NCI-H1930 (cell line): ENCODE measurements at places on chromosomes 2 and 18.

DNA sequence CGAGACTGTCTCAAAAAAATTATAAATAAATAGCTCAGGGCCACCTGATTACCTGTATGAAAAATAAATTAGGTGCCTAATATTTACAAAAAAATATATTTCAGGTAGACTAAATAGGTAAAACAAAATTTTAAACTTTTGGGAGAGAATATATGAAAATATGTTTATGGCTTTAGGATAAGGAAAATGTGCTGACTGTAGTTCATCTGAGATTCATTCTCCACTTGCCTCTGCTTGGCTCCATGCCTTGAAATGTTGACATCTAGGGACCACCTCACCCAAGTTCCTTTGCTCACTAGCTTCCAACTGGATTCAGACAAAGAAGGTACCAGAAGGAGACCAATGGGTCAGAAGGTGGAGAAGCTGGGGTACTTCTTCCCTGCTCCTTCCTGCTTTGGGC lies 9.7 kb upstream of the SERTAD2 start:
- DNase-seq: no peak

DNA sequence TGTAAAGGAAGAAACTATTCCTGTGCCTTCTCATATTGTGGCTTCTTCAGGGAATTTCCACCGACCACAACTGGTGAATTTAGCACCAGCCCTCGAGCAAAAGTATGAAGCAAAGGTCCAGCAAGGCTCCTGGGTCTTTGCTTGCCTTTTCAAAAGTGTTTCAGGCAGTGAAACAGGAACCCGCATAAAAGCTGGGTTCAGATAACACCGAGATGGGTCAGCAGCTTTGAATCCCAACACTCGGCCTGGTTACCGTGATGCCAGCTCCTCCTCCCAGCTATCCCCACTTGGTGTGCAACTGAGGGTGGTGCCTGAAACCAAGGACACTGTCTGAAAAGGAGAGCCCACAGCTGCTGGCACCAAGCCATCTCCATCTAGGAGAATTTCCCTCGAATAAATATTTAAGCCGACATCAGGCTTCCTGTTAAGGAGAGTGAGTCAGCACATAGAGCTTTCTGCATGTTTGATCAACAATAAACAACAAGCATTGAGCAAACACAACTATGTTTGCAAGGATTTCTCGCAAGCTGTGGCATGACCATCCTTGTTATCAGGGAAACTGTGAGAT lies 69.5 kb downstream of the ANTXR1 start:
- DNase-seq: no peak

DNA sequence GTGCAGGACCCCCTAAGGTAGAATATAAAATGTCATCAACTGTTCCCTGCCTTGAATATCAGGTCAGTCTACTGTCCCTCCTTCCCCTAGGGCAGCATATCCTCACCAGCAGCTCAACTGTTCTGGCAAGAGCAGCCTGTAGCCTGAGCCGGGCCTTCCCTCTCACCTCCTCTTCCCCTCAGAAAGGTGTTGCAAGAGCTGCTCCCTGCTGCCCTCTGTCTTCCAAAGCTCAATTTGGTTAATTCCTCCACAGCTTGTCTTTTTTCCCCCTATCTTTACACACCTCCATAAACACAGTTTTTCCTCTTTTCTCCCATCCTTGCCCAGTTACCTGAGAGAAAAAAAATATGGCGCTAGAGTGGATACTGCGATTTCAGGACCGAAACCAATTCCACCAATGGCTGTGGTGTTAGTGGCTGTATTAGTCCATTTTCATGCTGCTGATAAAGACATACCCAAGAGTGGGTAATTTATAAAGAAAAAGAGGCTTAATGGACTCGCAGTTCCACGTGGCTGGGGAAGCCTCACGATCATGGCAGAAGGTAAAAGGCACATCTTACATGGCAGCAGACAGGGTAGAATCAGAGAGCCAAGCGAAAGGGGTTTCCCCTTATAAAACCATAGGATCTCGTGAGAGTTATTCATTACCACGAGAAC lies 184.7 kb downstream of the MREG start:
- DNase-seq: no peak

- no peak for DNase-seq
Measured at GRCh38 chr2:121699421-121700333, 37.0 kb downstream of the NIFK start.

DNA sequence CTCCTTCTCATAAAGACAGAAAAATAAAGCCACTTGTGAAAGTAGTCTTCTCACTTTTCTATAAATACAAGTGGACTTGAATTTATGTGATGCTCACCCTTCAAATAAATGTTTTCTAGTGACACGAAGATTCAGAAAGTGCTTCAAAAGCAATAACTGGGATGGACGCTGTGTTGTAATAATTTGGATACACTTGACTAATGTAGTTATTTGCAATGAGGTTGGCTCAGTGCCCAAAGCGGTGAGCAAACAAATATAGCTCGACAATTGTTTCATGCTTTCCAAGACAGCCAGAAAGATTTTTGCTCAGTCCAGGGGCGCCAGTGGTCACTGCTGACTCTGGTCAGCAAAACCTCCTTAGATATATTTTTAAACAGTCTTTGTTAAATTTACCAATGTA lies 278.6 kb upstream of the KLHL14 start:
- DNase-seq: peak; percentile 76

GRCh38 chr2:161974461-161974860 lies 99.6 kb downstream of the DPP4 start:
- no peak for DNase-seq

- DNase-seq: no peak
Measured at GRCh38 chr18:64714086-64714485, 565.2 kb upstream of the LINC00305 start.

- no peak for DNase-seq
Measured at GRCh38 chr2:46663614-46664013, 184.2 kb downstream of the TMEM247 start.

GRCh38 chr2:175880-176820 lies 87.7 kb downstream of the SH3YL1 start:
- no peak for DNase-seq

GRCh38 chr2:187918996-187919821 lies 365.0 kb upstream of the TFPI start:
- no peak for DNase-seq

GRCh38 chr18:74897971-74898657 lies 300.4 kb downstream of the ZNF407 start:
- DNase-seq: no peak

- no peak for DNase-seq
Measured at GRCh38 chr18:59501920-59502273, 142.8 kb upstream of the LMAN1 start.

GRCh38 chr2:96668771-96669170 lies 26.2 kb downstream of the FER1L5 start:
- no peak for DNase-seq

GRCh38 chr2:31987454-31988220 lies 23.2 kb downstream of the MEMO1 start:
- no peak for DNase-seq

DNA sequence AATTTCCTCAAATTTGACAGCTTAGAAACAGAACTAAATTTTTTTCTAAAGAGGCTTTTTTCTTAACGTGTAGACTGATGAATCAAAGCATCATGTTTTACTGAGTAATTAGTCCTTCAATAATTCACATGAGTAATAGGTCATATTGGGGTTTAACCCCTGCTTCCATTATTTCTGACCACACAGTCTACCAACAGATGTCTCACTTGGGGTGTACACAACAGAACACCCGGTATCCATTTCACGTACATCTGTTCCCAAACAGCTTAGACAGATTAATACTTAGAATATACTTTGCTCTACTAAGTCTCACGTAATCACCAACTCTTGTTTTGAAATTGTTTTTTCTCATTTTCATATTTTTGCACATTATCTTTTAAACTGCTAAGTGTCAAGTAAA lies 14.8 kb downstream of the CERKL start:
- DNase-seq: no peak

GRCh38 chr2:2706306-2706705 lies 375.2 kb upstream of the MYT1L start:
- no peak for DNase-seq

GRCh38 chr2:158403237-158403636 lies 53.3 kb downstream of the CCDC148 start:
- DNase-seq: no peak

DNA sequence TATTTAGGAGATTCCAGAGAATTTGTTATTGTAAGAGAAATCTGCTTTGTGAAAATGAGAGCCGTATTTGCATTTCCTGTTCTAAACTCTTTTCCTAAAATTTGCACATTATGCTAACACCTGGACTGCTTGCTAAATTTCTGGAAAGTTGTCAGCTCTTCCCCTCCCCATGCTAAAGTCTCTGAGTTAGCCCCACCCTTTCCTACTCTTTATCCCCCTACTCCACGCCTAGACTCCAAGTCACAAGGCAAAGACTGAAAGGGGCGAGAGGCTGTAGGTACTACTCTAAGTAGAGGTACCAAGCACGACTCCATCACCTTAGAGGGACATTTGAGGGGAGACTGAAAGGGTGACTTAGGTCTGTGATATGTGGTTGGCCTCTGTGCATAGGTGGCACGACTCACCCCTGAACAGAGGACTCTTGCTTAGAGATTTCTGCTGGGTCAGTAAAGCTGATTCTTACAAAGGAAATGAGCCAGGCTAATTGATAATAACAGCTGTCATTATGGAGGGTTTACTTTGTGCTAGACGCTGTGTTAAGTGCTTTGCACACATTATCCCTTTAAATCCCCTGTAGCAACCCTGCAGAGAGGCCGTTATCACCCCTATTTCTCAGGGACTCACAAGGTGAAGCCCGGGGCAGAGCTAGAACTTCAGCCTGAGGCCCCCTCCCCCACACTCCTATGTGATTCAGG lies 373.5 kb downstream of the EN1 start:
- DNase-seq: peak; percentile 7

DNA sequence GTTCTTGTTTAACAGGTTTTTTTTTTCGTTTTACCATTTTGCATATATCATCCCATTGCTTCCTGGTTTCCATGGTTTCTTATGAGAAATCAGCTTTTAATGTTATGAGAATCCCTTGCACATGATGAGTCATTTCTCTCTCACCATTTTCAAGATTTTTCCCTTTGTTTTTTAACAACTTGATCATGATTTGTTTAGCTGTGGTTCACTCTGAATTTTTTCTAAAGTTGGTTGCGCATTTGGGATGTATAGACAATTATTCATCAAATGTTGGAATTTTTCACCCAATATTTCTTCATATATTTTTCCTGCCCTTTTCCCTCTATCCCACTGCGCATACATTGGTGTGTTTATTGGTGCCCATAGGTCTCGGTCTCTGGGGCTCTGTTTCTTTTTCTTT lies 42.4 kb upstream of the BIN1 start:
- no peak for DNase-seq

DNA sequence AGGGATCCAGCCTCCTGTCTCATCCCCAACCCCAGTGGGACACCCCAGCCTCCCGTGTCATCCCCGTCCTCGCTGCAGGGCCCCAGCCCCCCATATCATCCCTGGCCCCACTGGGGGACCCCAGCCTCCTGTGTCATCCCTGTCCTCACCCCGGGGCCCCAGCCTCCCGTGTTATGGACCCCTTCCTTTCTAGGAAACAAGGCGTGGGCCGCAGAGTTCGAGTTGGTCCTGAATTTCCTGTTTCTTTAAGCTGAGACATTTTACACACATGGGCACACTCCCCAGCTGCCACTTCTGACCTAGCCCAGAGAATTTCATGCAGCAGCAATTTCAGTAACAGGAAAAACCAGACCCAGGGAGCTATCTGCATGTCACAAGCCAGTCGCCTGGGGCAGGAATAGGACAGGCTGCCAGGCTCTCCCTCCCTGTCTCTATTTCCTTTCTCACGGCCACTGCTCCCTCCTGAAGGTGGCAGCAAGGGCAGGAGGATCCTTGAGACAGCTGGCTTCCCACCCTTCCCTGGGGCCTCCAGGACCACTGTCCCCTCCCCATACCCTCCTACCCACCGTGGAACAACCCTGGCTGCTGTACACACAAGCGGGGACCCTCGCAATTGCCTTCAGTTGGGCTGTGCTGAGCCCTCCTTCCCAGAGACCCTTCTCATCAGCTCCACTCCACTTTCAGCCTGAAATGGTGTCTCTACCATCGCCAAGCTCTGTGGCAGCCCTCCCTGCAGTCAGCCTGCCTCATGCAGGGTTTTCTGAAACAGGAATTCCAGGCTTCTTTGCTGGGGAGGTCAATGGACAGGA lies 141.9 kb upstream of the ID2 start:
- no peak for DNase-seq

- no peak for DNase-seq
Measured at GRCh38 chr2:84849271-84849952, 31.5 kb downstream of the TRABD2A start.

GRCh38 chr18:61475931-61476330 lies 142.7 kb downstream of the CDH20 start:
- DNase-seq: no peak

- DNase-seq: no peak
Measured at GRCh38 chr2:226796012-226796839, 3.4 kb downstream of the IRS1 start.

DNA sequence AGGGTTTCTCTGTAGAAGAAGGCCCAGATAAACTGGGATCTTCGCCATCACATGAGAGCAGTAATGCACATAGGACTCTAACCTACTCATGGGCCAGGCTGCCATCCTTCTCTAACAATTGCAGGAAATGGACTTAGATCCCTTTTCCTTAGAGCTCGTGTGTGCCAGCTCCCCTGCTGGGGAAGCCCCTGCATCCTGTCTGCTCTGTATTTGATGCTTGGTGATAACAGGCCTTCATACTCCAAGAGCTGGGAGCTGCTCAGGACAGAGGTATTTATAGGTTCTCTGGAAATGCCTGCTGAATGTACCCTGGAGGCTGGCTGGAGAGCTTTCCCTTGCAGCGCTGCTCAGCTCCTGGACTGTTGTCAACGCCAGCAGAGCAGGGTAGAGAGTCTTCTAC lies 249.6 kb downstream of the MTX2 start:
- DNase-seq: no peak

- no peak for DNase-seq
Measured at GRCh38 chr2:105875241-105875640, 130.5 kb downstream of the NCK2 start.

- DNase-seq: no peak
Measured at GRCh38 chr2:39942950-39943349, 163.9 kb upstream of the THUMPD2 start.

- DNase-seq: no peak
Measured at GRCh38 chr2:168231609-168232241, 15.7 kb downstream of the STK39 start.
